ENCODE measurements at places on chromosomes 3 and 15.

DNA sequence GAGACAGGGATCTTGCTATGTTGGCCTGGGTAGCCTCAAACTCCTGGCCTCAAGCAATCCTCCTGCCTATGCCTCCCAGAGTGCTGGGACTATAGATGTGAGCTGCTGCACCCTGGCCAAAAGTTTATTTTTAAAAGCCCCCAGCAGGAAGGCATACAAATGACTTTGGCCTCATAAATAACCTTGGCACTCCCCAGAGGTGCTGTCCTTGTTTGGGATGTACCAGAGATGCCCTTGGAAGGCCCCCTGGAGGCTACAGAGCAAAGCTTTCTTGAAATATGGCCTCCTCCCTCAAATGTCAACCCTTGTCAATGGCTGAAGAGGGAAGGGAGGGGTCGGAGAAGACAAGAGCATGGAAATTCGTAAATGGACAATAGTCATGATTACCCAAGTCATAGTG is 14.0 kb upstream of the RTP3 start:
- no peak for DNase-seq

GRCh38 chr3:32831791-32832190 is 14.0 kb downstream of the TRIM71 start:
- DNase-seq = no peak

GRCh38 chr3:66037986-66038369 is 740 bp downstream of the MAGI1 start:
- no peak for DNase-seq

DNA sequence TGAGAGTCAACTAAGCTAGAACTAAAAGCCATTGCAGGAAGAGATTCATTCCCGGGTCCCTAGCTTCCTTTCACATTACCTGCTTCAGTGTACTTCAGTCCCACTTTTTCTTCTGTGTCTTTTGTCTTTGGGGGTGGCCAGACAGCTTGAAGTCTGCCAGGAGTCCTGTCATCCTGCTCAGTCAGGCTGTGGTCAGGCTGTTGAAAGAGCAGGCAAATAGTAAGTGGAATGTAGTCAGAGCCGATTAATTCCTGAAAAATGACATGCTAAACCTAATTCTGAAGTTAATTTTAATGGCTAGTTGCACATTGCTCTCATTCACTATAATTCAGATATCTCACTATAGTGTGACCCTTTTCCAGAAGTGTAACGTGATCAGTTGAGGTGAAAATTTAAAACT is 129.6 kb downstream of the FMN1 start:
- DNase-seq = no peak

GRCh38 chr3:42451116-42451515 is 40.7 kb upstream of the LYZL4 start:
- DNase-seq = no peak

GRCh38 chr15:91941871-91942658 is 88.6 kb downstream of the SLCO3A1 start:
- no peak for DNase-seq

- DNase-seq = no peak
Measured at GRCh38 chr3:161093895-161094294, 11.3 kb downstream of the B3GALNT1 start.

DNA sequence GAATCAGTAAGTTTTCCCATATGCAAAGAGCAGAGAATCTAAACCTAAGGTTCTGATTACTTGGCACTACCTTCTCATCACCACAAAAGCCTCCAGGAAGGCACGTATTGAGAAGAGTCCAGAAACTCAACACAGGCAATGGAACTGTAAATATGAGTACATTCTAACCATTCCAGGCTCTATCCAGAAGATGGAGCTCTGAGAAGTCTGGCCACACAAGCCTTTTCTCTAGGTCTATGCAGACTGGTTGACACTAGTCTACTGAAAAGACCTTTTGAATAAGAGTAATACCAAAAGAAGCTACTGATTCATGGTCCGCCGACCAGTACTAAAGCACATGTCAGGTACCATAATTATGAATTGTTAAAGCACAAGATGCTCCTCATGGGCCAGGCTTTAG is 12.2 kb upstream of the NCKIPSD start:
- DNase-seq = no peak

DNA sequence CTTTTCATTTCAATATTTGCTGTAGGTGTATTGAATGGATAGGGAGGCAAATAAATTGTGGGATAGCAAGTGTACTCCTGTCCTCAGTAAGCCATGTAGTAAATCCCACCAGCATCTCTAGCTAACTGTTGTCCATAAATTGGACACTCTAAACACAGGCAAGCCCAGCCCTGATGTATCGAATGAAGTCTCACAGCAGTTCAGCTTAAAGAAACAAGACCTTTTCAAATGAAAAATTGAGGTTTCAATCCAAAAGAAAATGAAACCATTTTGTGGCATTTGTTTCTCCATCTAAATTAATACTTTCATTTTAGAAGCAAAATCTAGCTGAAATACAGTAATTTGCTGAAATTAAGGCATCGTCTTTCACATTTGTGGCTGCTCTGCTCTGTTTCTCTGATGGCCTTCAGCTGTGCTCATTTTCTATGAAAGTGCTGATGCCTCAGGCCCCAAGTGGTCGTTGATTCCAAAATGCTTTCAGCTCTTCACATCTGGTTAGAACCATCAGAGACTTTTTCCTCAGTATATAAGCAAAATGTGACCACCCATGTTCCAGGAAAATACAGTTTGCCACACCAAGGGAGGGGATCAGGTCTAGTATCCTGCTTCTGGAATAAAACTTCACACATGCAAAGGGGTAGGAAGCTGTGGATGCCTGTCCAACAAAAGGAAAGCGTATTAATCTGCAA is 245.0 kb downstream of the ZMAT3 start:
- DNase-seq = no peak

GRCh38 chr3:48178072-48178471 is 10.1 kb downstream of the CDC25A start:
- DNase-seq = no peak

Data from non-pigmented ciliary epithelial cell (primary cell).